Activated naive CD4-positive, alpha-beta T cell treated with Interleukin-2 at 50 U/mL for 16 hours (primary cell): ENCODE measurements at places on chromosomes 16 and 17.

GRCh38 chr17:57808882-57809281 is 41.0 kb downstream of the MRPS23 start:
- no peak for DNase-seq

- no peak for DNase-seq
These were observed 100.7 kb downstream of the HIC1 start for GRCh38 chr17:2155573-2155972.

GRCh38 chr17:82414548-82415281 is 3.4 kb upstream of the HEXD start:
- DNase-seq = peak; percentile 78

GRCh38 chr17:79922116-79922601 is 82.9 kb upstream of the CBX4 start:
- no peak for DNase-seq

DNA sequence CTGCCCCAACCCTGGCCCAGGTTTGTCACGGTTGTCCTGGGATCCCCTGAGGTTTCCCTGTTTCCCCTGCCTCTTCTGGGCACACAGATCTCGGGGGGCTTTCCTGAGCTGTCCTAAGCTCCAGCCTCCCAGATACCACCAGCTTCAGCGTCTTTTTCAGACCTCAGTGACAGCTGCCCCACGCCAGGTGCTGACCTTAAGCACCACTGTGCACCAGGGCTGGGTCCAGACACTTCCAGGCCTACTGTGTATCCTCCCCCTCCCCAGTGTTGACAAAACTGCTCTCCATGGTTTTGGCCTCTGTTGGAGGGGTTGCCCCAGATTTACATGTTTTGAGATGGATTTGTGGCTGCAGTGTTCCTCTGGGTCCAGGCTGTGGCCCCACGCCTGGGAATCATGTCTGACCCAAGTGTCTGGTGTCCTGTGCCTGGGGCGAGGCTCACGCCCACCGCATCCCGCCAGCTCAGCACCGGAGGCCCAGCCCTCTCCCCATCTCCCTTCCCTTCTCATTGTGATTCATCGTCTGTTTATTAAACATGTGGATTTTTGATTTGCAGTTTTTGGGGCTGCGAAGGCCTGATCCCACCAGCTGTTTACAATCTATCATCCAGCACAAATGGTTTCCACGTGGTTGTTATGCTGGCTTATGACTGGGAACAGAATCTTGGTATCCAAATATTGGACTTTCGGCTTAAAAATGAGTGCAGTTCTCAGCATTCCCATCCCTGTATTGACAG is 82.1 kb downstream of the METRNL start:
- DNase-seq = no peak

- no peak for DNase-seq
These were observed 78.4 kb upstream of the NKD1 start for GRCh38 chr16:50469744-50470321.

DNA sequence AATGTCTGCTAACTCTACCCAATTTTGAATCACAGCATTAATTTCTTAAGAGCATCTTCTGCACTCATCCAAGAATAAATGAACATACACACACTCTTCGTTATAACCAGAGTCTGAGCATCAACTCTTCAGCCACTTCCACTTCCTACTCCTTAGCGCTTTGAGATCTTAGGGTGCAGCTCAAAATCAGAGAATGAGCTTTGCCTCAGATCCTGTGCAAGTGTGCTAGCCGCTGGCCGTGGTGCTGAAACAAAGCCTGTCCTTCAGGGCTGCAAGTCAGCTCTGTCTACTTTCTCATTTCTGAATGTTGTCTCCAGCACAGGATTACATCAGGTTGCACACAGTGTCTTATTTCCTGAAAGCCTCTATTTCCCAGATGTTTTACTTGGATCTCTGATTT is 165.4 kb downstream of the AIPL1 start:
- DNase-seq = no peak

DNA sequence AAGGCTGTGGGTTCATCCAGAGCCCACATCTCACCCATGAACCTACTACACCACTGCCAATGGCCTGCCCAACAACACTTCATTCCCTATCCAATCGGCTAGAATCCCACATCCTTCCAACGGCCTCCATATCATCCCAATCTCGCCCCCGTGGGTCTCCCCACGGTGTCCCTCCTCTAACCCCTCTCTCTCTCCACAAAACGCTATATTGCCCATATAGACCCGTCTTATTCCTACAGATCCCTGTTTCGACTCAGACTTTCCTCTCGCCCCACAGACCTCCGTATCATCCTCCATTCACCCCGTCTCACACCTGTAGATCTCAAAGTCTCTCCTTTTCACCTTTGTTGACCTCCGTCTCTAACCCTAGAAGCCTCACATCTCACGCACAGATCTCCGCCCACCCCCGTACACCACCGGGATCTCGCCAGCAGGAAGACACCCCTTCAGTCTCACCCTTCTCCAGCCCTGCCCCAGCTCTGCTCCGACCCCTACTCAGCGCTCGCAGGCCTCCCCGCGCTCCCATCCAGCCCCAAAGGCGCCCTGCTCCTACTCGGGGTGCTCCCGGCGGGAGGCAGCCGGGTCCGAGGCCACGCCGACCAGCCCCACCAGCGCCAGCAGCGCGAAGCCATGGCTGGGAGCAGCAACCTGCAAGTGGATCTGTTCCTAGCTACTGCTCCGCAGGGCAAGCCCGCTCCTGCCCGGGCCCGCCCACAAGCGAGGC is at the start of gene FDXR:
Gene FDXR, minus strand, starts transcription at position 682 of the 724 bp plus-strand sequence. Its CDS starts 50 bp downstream, at position 632.
- DNase-seq = no peak

DNA sequence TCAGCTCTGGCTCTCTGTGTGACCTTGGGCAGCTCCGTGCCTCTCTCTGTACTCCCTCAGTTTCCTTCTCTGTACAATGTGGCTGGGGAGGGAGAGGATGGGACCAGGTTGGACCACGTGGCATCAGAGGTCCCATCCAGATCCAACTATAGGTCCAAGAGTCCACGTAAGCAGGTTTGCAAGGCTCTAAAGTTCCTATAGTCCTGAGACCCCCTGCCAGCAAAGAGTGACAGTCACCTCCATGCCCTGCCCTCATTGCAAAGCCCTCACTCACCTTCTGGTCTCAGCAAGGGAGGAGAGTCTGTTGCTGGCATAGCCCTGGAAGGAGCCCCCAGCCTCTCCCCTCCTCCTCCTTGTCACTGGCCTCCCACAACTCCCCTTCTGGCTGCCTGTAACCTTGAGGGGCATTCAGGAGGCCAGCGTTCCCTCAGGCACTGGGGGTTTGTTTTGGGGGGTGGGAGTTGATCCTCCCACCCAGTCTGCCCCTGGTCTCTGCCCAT is 6.1 kb upstream of the DRC7 start:
- no peak for DNase-seq

DNA sequence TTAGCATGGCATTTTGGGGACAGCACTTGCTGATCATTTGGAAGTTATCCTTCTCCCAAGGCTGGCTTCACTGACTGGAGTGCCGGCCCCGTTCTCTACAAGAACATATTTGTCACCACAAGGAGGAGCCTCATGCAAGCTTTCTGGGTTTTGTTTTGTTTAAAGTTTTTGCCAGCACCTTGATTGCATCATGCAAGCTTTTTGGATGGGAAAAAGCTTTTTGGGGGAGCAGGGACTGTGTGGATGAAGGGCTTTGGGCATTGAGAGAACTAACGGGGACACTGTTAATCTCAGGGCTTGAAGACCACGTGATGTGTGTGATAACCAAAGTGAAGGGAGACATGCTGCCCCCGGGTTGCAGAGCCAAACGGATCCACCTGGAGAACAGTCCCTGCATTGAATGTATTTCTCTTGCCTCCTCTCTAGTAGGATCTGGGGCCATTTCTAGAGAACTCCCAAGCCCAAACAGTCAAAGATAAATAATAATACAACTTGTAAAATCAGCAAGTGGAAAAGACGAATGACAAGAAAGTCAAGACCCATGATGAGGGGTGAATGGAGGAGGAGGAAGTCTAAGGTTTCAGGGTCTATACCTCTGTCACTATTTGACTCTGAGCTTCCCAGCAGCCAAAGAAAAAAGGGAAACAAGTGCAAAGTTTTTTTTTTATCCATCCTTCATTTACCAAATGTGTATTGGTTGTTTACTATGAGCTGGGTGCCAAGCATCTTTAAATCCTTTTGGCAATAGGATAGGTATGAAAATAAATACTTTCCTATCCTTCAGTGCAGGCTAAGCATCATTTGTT is 17.2 kb downstream of the TMEM114 start:
- DNase-seq = no peak

GRCh38 chr16:140175-140857 is 1.8 kb upstream of the NPRL3 start:
- no peak for DNase-seq

DNA sequence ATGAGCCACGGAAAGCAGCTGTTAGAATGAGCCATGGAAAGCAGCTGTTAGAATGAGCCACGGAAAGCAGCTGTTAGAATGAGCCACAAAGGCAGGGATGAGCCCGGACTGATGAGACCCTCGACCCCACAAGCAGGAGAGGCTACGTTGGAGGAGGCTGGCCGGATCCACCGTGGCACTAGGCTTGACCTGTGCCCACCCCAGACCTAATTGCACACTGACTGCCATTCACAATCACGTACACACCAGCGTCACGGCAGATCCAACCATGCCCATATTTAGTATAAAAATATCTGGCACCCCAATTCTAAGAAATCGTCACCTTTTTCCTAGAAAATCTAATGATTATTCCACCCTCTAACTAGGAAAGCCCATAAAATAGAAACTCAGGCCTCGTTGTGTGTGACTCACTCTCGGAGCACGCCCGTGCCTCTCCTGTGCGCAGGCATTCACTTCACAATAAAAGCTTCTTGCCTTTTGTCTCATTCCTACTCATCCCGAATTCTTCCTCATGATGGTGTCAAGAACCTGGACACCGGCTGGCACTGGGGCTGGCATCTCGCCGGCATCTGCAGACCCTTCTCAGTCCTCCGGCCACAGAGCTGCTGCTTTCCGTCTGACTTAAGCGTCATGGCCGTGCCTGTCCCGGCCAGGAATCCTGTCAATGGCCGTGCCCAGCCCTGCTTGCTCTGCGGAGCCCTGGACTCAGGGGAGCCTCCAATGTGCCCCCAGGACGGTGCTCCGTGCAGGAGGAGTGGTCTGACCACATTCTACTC is 5.5 kb upstream of the SECTM1 start:
- DNase-seq = no peak

DNA sequence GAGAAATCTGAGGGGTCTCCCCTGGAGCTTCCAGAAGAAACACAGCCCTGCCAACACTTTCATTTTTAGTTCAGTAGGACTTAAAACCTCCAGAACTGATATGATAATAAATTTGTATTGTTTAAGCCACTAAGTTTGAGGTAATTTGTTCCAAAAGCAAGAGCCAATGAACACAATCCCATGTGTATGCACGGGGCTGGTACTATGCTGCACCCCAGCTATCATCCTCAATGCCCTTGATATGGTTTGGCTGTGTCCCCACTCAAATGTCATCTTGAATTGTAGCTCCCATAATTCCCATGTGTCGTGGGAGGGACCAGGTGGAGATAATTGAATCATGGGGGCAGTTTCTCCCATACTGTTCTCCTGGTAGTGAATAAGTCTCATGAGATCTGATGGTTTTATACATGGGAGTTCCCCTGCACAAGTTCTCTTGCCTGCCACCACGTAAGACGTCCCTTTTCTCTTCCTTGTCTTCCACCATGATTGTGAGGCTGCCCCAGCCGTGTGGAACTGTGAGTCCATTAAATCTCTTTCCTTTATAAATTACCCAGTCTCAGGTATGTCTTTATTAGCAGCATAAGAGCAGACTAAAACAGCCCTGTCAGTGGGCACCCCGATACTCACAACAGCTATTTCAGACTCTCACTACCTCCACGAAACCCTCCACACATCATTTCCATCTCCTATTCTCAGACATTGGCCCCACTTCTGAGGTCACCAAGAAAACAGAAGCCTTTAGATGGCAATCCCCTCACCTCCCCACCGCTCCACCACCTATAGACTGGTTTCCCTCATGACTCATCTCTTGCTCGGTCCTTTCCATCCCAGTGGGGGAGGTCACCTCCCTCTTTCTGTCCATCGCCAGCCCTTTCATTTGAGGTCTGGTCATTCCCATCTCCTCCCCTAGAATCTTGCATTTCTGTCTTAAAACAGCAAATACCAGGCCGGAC is 8.9 kb upstream of the CACNG1 start:
- DNase-seq = no peak

DNA sequence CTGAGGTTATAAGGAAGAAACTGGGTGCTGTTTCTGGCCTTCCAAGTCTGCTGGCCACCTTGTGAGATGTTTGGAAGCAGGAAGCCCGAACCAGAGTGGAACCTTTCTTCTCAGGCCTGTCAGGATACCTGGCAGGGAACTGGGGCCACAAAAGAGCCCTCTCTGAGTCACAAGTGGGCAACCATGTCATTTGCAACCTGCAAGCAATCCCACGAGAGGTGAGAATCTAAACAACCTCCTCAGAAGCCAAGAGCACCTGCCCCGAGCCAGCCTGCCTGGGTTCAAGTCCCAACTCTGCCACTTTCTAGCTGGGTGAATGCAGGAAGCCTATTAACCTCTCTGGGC is 3.3 kb downstream of the COTL1 start:
- DNase-seq = no peak

GRCh38 chr16:81204798-81205680 is 33.5 kb upstream of the BCO1 start:
- DNase-seq = peak; percentile 25

- no peak for DNase-seq
These were observed 73.9 kb upstream of the C16orf82 start for GRCh38 chr16:26992666-26993349.

GRCh38 chr17:19317359-19318095 is 45.0 kb downstream of the B9D1 start:
- DNase-seq = no peak

DNA sequence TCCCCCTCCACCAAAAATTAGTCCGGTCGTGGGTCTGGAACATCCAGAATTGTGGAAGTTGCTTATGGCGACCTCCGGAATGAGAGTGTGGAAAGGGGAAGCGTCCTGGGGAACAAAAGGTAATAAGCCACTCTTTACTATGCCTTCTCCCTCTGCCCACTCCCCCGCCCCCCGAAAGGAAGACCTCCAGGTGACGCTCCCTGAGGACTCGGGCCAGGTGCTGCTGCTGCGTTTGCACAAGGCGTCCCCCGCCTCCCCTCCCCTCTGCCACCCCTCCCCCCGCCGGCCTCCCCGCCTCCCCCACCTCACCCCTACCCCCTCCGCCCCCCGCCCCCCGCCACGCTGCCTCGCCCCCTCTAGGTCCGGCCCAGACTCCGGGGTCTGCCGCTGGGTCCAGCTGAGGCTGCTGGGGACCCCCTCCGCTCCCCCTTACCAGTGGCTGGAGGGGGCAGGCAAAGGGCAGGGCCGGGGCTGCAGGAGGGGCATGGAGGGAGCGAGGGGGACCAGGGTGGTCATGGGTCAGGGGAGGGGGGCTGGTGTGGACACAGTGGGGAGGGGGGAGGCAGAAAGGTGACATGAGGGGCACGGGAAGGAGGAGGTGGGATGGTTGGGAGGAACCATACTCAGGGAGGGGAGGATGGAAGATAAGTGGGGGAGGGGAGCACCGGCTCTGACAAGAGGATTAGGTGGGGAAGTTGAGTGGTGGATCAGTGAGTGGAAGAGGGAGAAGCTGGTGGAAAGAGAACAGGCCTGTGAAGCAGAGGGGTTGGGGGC is 23.6 kb downstream of the ALOX12B start:
- DNase-seq = no peak
